ENCODE measurements at places on chromosomes 4 and X.

DNA sequence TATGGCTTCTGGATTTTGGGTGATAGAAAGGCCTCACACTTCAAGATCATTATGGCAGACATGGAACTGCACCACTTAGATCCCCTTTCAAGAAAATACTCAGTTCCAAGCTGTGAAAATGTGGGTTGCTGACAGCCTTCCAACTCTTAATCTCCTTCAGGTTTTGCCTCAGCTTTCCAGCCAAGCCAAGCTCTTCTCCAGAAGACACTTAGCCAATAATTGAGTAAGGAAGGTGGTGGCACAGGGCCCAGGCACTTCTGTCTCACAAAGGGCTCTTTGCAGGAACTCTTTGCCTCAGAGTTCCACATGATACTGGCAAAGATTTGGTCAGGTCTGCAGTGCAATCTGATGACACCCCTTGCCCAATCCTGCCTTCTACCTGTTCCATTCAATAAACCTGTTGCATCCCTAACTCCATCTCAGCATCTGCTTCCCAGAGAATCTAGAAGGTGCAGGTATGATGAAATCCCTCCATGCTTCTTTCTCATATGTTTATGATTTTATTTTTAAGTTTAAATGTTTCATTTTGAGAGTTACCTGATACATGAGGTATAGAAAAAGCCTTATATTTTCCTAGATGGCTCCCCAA lies 30.6 kb downstream of the ANXA5 start:
- no peak for DNase-seq

DNA sequence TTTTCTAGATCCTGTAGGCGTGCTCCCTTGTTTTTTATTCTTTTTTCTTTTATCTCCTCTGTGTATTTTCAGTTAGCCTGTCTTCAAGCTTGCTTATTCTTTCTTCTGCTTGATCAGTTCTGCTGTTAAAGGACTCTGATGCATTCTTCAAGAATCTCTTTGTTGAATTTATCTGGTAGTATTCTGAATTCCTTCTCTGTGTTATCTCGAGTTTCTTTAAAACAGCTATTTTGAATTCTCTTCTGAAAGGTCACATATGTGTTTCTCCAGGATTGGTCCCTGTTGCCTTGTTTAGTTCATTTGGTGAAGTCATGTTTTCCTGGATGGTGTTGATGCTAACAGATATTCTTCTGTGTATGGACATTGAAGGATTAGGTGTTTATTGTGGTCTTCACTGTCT lies 15.3 kb downstream of the RAB33B start:
- DNase-seq, result no peak

GRCh38 chr4:42954963-42955669 lies 62.6 kb downstream of the GRXCR1 start:
- DNase-seq, result no peak

GRCh38 chr4:94495408-94495807 lies 43.7 kb downstream of the PDLIM5 start:
- DNase-seq, result no peak

DNA sequence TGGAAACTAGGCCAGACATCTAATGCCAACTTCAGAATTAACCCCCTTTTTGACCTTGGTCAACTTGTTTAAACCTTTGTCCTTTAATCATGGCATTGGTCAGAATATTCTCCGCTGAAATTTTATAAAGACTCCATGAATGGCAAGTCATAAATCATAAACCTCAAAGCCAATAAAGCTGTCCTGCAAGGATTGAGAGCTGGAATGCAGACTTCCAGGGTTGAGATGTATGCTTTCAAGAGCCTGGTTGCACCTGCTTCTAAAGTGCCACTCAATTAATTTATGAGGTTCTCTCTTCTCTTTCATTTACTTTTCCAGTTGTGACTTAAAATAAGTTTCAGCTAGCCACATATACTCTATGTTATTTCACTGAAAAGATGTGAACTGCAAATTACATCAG lies 136.2 kb upstream of the HCCS start:
- no peak for DNase-seq

GRCh38 chr4:8384397-8385060 lies 56.0 kb downstream of the ACOX3 start:
- DNase-seq, result no peak

GRCh38 chrX:71992711-71993110 lies 82.1 kb downstream of the NHSL2 start:
- DNase-seq, result no peak

- no peak for DNase-seq
Observed at GRCh38 chr4:102715057-102715456, 45.7 kb downstream of the MANBA start.

- no peak for DNase-seq
Observed at GRCh38 chr4:85527815-85528214, 52.9 kb downstream of the ARHGAP24 start.

- no peak for DNase-seq
Observed at GRCh38 chr4:137389911-137390520, 142.3 kb downstream of the PCDH18 start.

GRCh38 chrX:133639726-133640125 lies 224.4 kb upstream of the GPC4 start:
- no peak for DNase-seq

DNA sequence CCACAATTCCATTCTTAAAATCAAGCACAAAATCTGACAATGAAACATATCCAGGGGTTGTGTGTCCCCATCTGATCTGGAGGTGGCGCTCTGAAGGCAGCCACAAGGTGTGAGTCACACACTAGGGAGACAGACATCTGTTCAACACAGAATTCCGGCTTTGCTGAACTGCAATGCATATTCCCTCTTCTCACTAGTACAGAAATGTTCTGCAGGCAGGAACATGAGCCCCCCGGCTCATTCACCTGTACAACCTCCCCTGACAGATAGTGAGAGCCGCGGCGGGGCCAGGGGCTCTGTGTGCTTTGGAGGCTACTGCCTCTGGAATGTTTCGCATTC lies 41.9 kb downstream of the WDR1 start:
- DNase-seq, result no peak

DNA sequence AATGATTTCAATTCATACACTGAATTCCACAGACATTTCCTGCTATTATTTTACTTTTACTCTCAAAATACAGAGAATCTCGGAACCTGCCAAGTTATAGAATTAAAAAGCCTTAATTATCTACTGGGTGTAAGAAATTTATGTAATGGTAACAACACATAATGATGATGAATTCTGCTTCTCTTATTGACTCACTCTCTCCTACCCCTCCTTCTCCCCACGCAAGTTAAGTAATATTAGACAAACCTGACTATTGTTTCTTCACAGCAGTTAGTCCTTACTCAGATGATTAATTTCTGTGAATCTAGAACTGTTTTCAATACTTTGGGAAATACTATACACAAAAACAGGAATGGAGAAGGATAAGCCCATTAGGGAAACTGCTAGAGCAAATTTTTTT lies 762.0 kb downstream of the CCSER1 start:
- no peak for DNase-seq

DNA sequence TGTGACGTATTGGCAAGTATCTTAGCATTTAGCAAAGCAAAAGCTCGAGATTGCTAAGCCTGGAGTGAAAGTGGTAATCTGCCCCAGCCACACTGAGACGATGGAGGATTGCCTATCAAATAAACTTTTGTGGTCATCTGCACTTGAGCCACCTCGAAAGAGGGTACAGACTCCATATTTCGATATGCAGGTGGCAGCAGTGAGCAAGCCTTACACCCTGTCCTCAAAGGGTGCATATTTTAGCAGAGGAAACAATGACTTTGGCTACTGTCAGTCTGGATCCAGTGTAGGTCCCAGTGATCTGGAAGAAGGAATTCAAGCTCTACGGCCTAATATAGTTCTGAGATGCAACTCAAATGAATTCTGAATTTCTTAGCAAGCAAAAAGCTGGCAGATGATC lies 153.9 kb downstream of the ATG4A start:
- DNase-seq, result no peak

DNA sequence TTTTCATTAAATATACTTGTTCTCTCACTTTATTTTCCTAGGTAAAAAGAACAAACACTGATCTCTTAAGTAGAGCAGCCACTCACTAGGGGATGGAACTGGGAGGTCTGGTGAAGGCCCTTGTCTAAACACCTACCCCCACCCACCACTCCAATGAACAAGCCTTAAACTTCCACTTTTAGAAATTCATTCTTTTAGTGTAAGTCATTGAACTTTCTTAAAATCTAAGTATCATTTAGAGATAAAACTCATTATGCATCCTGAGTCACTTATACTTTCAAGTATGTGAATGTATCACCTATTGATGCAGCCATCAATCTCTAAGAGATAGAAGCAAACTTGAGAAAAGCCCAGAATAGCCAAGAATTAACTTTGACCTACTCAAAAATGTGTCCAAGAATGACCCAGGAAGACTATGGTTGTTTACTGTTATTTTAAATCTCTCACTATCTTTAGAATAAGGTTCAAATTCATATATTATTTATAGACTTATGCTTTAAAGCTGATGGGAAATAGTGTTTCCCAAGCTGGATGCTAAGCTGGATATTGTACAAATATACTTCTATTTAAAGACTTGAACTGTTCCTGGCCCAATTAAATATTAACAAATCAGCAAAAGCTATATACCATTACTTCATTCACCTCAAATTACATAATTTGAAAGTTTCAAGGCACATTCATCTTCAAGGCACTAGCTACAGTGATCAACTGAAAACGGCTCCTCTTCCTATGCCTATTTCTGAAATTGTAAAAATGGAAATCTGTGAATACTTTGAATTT lies 49.5 kb downstream of the CAMK2D start:
- DNase-seq, result no peak

DNA sequence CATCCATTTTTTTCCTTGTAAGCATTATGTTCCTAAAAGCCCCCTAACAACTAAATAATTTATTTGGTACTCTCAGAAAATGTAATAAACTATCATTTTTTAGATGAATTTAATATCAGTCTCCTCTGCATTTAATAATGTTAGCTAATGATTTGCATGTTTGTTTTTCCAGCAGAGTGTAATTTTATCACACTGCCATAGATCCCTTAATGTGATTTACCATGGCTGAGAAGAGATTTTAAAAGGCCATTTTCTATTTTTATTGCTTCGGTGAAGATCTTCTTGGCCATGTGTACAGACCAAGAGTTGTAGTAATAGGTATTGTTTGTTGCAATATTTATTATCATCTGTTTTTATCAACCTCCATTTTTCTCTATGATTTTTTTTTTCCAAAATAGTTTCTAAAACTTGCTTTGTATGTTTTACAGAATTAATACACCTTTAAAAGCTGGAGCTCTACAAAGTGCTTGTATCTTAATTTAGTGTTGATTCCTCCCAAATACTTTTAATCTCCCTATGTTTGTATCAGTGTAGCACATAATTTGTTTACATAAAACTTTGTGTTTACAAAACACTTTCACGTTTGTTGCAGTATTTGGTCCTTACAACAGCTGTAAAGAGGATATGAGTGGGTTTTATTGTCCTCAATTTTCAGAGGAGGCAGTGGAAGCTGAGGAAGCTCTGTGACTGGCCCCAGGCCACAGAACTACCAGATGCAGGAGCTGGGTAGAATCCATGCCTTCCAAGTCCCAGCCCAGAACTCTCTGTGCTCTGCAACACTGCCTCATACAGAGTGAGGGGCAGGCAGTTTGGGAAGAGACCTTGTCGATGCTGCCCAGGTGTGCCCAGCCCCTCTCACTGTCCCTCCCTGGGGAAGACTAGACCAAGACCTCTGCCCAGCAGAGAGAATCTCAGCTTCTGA lies 58.1 kb downstream of the FAM114A1 start:
- no peak for DNase-seq

DNA sequence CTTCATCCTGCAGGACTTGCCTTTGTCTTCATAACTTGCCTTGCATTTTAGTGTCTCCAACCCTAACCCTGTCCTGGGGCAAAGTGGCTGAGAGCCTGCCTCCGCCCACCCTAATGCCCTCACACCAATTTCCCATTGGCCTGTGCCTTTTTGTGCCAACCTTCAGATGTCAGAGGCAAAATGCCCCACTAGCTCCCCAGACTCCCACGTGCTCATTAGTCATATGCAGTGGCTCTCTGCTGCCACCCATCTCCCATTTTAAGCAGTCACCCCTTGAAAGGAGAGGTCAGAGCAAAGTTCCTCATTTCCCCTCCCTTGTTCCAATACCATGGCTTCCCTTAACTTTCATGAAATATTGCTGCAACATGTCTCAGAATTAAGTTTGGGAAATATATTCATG lies 74.8 kb upstream of the PASD1 start:
- peak; percentile 8 for DNase-seq

- no peak for DNase-seq
Observed at GRCh38 chrX:106263817-106264216, 95.7 kb downstream of the PWWP3B start.

- no peak for DNase-seq
Observed at GRCh38 chr4:155426953-155427352, 50.2 kb upstream of the MAP9 start.

GRCh38 chr4:89681219-89681618 lies 155.7 kb downstream of the SNCA start:
- no peak for DNase-seq

GRCh38 chr4:4408576-4409335 lies 21.9 kb downstream of the NSG1 start:
- DNase-seq, result no peak

DNA sequence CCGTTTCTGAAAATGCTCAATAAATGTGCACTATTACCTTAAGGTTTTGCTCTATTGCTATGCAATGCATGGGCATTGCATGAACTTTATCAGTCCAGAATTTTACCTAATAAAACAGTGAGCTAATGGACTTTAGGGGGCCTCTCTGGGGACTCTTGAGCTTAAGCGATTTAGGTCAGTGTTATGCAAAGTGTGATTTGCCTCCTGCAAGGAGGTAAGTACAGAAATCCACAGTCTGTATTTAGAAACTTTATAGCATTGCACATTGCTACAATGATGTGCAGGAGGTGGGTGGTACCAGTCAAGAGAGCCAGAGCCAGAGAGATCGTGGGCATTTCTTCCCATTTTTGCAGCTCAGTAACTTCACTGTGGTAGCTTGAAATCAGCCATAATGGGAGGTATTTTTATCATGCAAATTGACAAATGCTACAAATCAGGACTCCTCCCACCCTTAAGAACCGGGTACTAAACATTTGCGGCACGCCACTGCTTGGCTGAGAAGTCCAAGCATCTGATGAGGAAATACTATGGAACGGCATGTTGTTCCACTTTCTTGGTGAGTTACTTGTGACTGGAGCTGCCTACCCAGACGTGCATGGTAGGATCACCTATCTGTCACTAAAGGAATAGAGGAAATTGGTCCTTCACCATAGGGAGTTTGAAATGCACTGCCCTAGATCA lies 174.6 kb upstream of the PGRMC2 start:
- DNase-seq, result no peak

- no peak for DNase-seq
Observed at GRCh38 chr4:76729460-76729859, 168.5 kb downstream of the SOWAHB start.

DNA sequence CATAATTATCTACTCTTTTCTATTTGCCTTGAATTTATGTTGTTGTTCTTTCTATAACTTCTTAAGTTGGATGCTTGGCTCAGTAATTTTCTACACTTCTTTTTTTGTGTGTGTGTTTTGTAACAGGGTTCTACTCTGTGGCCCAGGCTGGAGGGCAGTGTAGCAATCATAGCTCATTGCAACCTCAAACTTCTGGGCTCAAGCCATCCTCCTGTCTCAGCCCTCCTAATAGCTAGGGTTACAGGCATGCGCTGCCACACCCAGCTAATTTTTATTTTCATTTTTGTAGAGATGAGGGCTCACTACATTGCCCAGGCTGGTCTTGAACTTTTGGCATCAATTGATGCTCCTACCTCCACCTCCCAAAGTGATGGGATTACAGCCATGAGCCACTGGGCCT lies 20.7 kb upstream of the UCHL1 start:
- DNase-seq, result no peak

GRCh38 chr4:63492515-63492914 lies 916.7 kb downstream of the TECRL start:
- no peak for DNase-seq

Data from activated naive CD4-positive, alpha-beta T cell treated with anti-CD3 and anti-CD28 coated beads, Interleukin-2, amount 50 U/mL, for 16 hours (primary cell).